ENCODE measurements at places on chromosomes 2 and 18.

- peak; percentile 36 for ATAC-seq
Measured at GRCh38 chr2:207387001-207387571, 142.7 kb upstream of the CREB1 start.

GRCh38 chr18:27843783-27844777, 332.9 kb downstream of the CDH2 start:
- no peak for ATAC-seq

DNA sequence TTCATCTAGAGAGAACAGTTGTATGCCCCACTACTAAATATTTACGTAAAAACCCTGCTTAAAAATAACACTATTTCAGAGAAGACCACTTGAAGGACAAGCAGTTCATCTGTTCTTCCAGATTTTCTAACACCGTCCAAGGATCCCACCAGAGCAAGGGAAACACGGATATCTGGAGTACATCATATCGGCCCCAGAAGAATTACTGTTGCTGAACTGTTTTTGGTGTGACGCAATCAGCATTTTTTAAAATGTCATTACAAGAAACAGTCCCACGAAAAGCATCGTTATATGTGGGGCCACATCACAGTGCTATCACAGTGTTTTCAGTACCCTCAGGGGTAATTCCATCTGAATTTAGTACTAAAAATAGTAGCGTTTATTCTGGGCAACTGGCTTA, 134.5 kb upstream of the PKDCC start:
- ATAC-seq, result no peak

GRCh38 chr2:120464448-120464931, 118.6 kb downstream of the INHBB start:
- ATAC-seq, result no peak

DNA sequence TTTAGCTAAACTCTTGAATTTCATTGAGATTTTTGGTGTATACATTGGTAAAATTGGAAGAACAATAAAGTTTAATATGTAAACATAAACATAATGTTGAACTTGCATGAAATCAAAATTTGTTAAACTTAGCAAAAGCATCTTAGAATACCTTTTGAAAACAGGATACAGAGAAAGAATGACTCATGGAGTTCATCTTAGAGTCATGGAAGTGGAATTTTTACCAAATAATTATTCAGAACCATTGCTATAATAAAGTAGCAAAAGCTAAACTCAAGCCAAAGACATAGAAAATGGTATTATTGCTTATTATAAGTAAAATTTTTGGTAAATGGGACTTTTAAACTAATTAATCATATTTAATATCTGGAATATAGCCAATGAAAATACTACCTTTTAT, 841.6 kb upstream of the SLC39A10 start:
- ATAC-seq, result no peak

DNA sequence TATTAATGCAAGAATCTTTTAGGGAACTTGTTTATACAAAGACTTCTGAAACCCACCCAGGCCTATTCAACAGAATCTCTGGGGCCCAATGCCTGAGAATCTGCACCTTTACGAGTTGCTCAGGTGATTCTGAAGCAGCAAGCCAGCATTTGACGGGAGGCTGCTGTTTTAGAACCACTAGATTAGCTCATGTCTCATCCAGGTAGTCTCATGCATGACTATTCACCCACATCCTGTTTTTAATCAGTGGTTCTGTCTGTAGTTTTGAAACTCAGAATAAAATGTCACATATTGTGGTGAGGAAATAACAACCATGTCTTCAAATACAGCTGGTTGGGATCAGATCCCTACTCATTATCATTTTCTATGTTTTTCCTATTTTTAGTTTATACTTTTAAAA, 39.5 kb downstream of the CYTIP start:
- ATAC-seq, result peak; percentile 100

GRCh38 chr18:67347438-67347837, 169.1 kb downstream of the DSEL start:
- no peak for ATAC-seq

DNA sequence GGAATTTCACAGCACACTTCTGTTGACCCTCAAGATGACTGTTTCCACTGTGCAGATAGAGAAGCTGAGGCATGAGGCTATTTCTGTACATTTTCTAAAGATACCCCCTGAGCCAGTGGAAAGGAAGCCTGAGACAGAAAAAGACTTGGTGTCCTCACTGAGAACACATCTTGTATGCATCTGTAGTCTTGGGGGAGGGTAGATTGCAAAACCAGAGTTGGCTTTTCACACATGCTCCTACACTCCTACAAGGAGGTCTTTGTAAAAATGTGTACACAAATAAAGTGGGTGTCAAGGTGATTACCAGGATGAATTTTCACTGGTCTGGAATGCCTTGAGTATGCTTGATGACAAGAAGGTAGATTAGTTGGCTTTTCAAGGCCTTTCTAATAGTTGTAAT, 98.0 kb downstream of the KCTD18 start:
- no peak for ATAC-seq

- ATAC-seq, result no peak
Measured at GRCh38 chr2:65549257-65549627, 116.8 kb upstream of the SPRED2 start.

GRCh38 chr2:36330473-36331395, 24.8 kb upstream of the CRIM1 start:
- no peak for ATAC-seq

- no peak for ATAC-seq
Measured at GRCh38 chr2:225948903-225949302, 549.4 kb downstream of the NYAP2 start.

- no peak for ATAC-seq
Measured at GRCh38 chr2:71891155-71891554, 256.5 kb downstream of the CYP26B1 start.

- ATAC-seq, result no peak
Measured at GRCh38 chr2:195411219-195411687, 245.8 kb upstream of the SLC39A10 start.

DNA sequence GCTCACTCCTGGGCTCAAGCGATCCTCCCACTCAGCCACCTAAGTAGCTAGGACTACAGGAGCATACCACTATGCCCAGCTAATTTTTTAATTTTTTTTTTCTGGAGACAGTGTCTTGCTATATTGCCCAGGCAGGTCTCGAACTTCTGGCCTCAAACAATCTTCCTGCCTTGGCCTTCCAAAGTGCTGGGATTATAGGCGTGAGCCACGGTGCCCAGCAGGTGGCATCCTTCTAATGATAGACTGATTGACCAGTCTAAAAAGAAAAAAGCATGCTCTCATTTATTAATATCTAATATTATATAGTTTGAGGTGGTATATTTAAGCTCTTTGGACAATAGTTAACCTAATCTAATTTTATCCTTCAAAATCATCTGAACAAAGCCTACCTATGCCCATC, 198.6 kb downstream of the CAMKMT start:
- no peak for ATAC-seq

GRCh38 chr18:3456686-3457069, 6.7 kb downstream of the TGIF1 start:
- no peak for ATAC-seq

GRCh38 chr18:79613186-79613931, 66.2 kb upstream of the CTDP1 start:
- ATAC-seq, result no peak

- ATAC-seq, result no peak
Measured at GRCh38 chr2:238855299-238855698, 7.4 kb downstream of the TWIST2 start.

DNA sequence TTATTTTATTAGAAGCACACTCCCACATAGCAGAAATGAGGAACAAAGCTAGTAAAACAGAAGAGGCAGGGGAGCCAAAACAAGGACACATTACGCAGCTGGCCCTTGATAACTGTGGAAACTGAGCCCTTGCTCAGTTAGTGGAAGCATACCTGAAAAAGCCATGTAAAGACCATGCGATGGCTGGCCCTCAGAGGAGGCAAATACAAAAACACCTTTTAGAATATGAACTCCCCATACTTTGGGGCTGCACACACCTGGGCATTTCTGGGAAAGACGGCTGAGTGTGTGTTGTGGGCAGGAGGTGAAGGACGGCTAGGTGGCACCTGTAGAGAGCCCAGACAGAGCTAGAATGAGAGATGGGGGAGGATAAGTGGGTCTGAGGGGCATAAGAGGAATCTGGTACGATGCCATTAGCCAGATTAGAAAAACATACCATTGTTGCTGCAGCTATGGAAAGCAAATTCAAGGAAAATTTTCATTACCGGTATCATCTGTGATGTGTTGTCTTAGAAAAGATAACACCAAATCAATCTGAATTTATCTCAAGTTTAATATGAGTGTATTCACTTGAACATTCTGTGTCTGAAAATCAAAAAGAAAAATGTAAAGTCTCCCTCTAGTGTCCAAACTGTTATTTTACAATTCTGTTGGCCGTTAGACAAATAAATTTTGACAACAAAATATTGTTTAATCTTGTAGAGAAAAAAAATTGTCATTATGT, 45.2 kb upstream of the SULT1C3 start:
- no peak for ATAC-seq

GRCh38 chr2:239211396-239212094, 189.3 kb downstream of the HDAC4 start:
- ATAC-seq, result no peak

DNA sequence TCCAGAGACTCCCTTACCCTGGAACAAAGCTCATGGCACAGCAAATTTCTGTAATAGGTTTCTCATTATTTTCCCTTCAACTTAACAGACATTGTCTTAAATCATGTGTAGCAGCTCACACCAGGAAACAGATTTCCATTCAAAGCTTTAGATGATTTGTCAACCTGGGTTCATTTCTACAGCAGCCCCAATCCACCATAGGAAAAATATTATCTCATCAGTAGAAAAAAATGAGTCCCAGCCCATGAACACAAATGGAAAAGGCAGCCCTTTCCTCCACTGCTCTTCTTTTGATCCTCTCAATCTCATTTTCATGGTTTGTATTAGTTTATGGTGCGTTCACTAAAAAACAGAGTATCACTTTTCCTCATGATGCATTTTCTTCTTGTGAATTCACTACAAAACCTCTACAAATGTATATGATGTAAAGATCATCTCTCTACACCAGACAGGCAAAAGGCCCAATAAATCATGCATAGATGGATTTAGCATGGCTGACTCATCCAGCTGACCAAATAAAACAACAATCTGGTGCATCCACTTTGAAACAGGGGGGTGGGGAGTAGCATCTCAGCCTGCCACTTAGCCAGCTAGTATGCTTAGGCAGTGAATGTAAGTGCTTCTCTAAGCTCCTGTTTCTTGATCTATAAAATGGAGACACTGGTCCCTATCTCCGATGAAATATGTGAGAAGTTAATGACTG, 78.6 kb downstream of the SATB2 start:
- ATAC-seq, result no peak

Data from activated CD4-positive, CD25-positive, alpha-beta regulatory T cell treated with anti-CD3 and anti-CD28 coated beads, Interleukin-2, amount 50 U/mL, for 24 hours (primary cell).